ENCODE measurements at places on chromosomes 5 and 9. TPM values are rescaled to one million over a fixed set of nuclear protein-coding genes. Genes with fewer than 3 reads are reported as not detected.

- H3K27me3 ChIP-seq = no peaks in the 10 kb centered on the region
- no peak overlapping the region for H3K27ac ChIP-seq
- H3K4me3 ChIP-seq = no peak overlapping the region
- no peaks in the 10 kb centered on the region for H3K36me3 ChIP-seq
- DNase-seq = no peak
Measured at GRCh38 chr5:20300110-20300509, 312.1 kb upstream of the CDH18 start.

- no peak overlapping the region for H3K4me3 ChIP-seq
- no peak for DNase-seq
- H3K27ac ChIP-seq = no peak overlapping the region
- H3K27me3 ChIP-seq = no peaks in the 10 kb centered on the region
Measured at GRCh38 chr5:127602481-127602880, 46.4 kb upstream of the CTXN3 start.

SPACA9 gene
- 5.0 TPM for total RNA-seq

GRCh38 chr9:26863074-26863473 lies 29.5 kb downstream of the CAAP1 start:
- H3K36me3 ChIP-seq = no peaks in the 10 kb centered on the region
- no peak overlapping the region for H3K4me3 ChIP-seq
- no peak for DNase-seq
- H3K4me1 ChIP-seq = no peaks in the 10 kb centered on the region

DNA sequence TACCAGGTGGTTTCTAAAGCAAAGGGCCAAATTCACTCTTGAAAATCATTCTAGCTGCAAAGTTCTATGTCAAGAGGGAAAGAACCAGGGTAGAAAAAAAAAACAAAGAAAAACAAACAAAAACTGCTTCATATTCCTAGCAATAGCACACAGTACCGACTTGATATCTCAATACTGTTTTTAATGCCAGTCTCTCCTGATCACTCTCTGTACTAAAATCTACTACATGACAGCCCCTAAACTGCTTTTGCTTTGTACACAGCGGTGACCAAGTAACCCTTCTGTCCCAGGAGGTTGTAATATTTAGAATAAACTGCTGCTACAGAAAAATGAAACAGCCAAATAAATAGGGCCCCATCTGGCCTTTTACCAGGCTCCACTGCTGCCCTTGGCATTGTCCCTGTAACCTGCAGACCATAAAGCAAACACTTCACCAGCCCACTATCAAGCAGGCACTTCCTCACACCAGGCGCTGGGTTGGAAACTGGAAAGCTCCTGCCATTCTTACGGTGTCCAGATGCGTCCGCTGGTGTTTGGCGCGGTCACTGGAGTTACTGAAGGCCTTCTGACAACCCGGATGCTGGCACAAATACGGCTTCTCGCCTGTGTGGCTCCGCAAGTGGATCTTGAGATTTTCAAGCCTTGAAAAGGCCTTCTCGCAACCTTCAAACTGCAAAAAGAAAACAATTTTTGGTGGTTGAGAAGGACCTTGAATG lies 363.2 kb downstream of the GLIS3 start:
- DNase-seq = no peak
- H3K4me3 ChIP-seq = no peak overlapping the region
- no peaks in the 10 kb centered on the region for H3K36me3 ChIP-seq
- no peaks in the 10 kb centered on the region for H3K27me3 ChIP-seq
- no peak overlapping the region for H3K27ac ChIP-seq

GRCh38 chr5:18329328-18329727 lies 695.1 kb downstream of the TAF11L14 start:
- H3K4me3 ChIP-seq = no peak overlapping the region
- no peak overlapping the region for H3K27ac ChIP-seq
- H3K36me3 ChIP-seq = peaks cover 4% of the 10 kb centered on the region
- no peaks in the 10 kb centered on the region for H3K27me3 ChIP-seq
- no peaks in the 10 kb centered on the region for H3K4me1 ChIP-seq

PPP3R2 gene
- not detected for total RNA-seq

DNA sequence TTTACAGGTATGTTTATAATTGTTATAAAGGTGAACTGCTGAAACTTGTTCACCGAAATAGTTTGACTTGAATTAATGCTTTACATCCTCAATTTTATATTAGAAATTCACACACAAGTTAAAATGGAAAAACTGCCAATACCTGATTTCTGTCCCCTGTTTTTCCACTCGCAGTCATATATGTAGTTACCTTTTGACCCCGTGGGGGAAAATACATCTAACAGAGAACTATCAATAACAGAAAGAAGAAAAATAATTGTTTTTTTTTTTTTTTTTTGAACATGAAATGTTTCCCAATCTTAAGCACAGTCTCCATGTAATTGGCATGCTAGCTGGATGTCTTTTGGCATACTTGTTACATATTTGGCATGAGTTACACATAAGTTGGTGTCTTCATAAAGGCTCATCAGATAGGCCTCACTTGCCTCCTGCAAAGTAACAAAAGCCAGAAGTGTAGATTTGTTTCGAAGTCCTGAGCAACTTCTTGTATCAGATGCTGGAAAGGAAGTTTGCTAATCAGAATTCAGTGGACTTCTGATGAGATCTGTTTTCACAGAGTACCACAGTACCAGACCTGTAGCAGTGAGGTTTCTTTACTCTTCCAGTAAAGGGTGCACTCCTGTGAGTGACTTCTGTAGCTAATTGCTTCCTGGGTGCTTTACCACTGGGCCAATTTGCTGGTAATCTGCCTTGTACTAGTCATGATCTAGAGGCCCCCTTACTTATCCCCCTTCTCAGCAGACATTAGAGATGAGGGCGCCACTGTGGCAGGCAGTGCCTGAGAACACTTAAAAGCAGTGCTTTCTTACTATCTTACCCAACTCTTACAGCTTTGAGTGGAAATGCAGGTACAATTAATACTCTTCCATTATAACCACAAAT lies 36.2 kb upstream of the CXXC5 start:
- H3K27me3 ChIP-seq = peaks cover 3% of the 10 kb centered on the region
- H3K36me3 ChIP-seq = no peaks in the 10 kb centered on the region
- H3K27ac ChIP-seq = no peak overlapping the region
- peak overlapping the region; percentile 25 for H3K4me3 ChIP-seq
- H3K4me1 ChIP-seq = peaks cover 5% of the 10 kb centered on the region

GRCh38 chr5:74957906-74958305 lies 91.7 kb upstream of the FAM169A start:
- peaks cover 1% of the 10 kb centered on the region for H3K4me1 ChIP-seq
- no peak overlapping the region for H3K27ac ChIP-seq
- H3K27me3 ChIP-seq = no peaks in the 10 kb centered on the region
- H3K36me3 ChIP-seq = peaks cover 12% of the 10 kb centered on the region
- H3K4me3 ChIP-seq = no peak overlapping the region

GPR21 gene
- 3.8 TPM for total RNA-seq

SHB gene
- total RNA-seq = 31.7 TPM

- peak overlapping the region; percentile 81 for H3K4me3 ChIP-seq
- H3K27me3 ChIP-seq = peaks cover 31% of the 10 kb centered on the region
- H3K27ac ChIP-seq = no peak overlapping the region
- H3K4me1 ChIP-seq = peaks cover 27% of the 10 kb centered on the region
- peak; percentile 46 for DNase-seq
Measured at GRCh38 chr5:2754581-2755075, 3.2 kb upstream of the IRX2 start.

DNA sequence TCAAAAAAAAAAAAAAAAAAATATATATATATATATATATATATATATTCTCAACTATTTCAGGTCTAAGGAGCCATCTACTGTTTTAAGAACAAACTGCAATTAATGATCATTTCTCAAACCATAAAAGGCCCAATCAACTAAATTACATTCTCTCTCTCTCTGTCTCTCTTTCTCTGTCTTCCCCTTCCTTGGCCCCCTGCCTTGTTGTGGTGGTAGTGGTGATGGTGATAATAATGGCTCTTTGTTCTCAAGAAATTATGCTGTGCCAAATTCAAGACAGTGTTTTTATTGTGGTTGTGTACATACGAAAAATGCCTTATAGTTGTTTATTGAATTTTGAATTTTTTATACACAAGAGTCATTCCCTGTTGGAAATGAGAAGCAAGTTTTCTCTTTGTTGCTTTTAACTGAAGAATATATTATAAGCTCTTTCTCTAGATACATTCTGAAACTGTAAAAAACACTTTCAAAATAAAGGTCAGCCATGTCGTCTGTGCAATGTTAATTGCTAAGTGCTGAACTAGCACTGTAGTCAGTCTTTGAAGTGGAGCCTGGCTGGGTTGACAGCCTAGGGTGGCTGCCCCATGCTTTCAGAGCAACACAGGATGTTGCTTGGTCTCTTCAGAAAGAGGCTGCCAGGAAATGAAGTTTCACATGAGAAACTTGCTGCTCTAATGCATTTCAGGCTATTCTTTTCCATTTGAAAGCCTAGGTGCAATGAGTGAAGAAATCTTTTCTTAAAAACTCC lies 96.0 kb downstream of the HINT1 start:
- no peak overlapping the region for H3K4me3 ChIP-seq
- no peak overlapping the region for H3K27ac ChIP-seq
- peaks cover 4% of the 10 kb centered on the region for H3K4me1 ChIP-seq
- peaks cover 6% of the 10 kb centered on the region for H3K36me3 ChIP-seq

SH3PXD2B gene
- total RNA-seq = 96.8 TPM

- no peak for DNase-seq
- no peak overlapping the region for H3K27ac ChIP-seq
- H3K36me3 ChIP-seq = no peaks in the 10 kb centered on the region
- H3K4me1 ChIP-seq = peaks cover 17% of the 10 kb centered on the region
Measured at GRCh38 chr5:109779036-109779735, 89.5 kb downstream of the MAN2A1 start.

DNA sequence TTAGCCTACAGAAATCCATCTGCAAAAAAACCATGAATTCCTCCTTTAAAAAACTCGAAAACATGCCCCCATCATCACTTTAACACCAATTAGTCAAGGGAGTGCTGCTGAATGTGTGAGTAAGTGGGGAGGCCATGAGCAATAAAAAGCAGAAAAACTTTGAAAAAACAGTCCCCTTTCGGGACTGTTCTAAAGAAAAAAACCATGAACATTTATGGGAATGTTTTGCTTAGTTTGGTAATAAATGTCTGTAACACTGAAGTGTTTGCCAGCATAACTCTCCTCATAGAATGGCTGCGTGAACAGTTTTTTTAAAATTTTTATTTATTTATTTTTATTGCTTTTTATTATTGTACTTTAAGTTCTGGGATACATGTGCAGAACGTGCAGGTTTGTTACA lies 99.4 kb upstream of the TARS1 start:
- no peak overlapping the region for H3K4me3 ChIP-seq
- no peaks in the 10 kb centered on the region for H3K4me1 ChIP-seq
- H3K27ac ChIP-seq = no peak overlapping the region
- no peak for DNase-seq
- H3K27me3 ChIP-seq = no peaks in the 10 kb centered on the region

DNA sequence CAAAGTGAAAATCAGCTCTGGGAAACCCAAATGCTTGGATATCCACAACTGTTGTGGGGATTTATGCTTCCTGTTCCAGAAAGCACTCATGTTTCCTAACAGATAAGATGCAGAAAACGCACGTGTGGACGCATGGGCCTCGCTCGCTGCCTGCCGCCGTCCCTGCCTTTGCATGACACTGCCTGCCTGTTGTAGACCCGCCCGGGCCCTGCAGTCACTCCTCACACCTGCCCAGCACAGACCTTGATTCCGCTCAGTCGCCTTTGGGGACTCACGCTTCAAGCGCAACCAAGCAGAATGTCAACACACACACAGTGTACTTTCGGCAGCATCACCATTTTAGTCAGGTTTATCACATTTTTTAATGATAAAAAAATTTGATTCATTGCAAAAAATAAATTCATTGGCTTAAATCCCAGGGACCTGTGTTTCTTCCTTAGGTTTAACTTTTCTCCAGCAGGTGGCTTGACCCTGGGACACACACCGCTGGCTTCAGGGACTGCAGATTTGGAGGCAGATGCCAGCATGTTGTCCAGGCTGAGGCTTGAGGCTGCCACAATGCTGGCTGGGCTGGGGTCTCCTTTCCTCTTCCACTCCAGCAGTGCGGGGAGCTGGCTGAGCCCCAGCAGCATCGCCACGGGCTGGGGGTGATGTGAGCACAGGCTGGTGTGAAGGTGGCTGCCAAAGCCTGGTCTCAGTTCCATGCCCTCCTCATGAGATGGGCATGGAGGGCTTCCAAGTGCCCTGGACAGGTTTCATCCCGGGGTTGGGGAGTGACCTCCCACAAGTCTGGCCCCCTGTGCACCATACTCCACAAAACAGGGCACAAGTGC lies 416.9 kb upstream of the IRX4 start:
- no peak for DNase-seq
- H3K4me1 ChIP-seq = peaks cover 22% of the 10 kb centered on the region
- H3K27ac ChIP-seq = no peak overlapping the region
- H3K27me3 ChIP-seq = peaks cover 8% of the 10 kb centered on the region
- H3K36me3 ChIP-seq = no peaks in the 10 kb centered on the region

DNA sequence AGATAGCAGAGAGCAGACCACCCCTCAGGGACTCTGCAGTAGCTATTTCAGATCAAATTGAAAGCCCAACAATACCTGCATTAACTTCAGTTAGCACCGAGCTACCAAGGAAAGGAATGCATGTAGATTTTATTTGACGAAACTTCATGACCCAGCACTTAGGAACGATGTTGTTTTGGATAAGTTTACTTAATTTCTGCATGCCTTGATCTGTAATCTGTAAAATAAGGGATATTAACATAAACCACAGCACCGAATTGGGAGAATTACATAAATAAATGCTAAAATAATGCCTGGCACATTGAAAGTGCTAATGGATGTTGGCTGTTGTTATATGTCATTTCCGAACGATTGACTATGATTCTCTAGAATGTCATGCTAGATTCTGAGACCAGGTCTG lies 435.8 kb upstream of the CLINT1 start:
- no peak overlapping the region for H3K27ac ChIP-seq
- no peaks in the 10 kb centered on the region for H3K27me3 ChIP-seq
- peaks cover 6% of the 10 kb centered on the region for H3K36me3 ChIP-seq
- H3K4me3 ChIP-seq = no peak overlapping the region
- DNase-seq = no peak

DNA sequence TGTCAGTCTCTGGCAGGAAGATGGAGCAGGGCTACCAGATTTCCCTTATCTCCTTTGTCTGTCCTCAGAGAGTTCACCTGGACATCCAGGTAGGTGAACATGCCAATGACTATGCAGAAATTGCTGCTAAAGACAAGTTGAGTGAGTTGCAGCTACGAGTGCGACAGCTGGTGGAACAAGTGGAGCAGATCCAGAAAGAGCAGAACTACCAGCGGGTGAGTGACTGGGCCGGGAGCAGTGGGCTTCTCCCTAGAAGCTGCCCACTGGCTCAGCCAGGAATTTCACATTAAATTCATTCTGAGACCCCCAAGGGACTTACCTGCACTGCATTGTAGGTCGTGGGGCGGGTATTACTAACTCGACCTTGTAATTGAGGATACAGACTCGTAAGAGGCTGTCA lies 2.1 kb downstream of the TMED9 start:
- peaks cover 2% of the 10 kb centered on the region for H3K27me3 ChIP-seq
- no peaks in the 10 kb centered on the region for H3K4me1 ChIP-seq
- peak overlapping the region; percentile 52 for H3K27ac ChIP-seq
- DNase-seq = no peak
- H3K36me3 ChIP-seq = no peaks in the 10 kb centered on the region

DNA sequence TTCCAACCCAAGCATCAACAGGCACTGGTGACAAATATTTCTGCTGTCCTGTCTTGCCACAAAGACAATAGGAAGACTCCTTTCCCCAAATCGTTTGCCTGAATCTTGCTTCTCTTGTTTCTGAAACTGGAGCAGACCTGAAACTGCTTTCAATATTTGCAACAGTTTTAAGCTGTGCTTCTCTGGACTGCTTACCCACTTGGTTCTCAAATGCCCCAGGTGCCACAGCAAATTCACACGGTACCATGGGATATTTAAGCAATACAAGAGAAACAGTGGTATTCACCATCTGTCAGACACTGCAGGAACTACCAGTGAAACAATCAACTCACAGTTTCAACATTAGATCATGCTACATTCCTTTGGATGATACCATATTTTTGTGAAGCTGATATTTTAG lies 309.4 kb downstream of the PARP8 start:
- peaks cover 4% of the 10 kb centered on the region for H3K36me3 ChIP-seq
- H3K4me3 ChIP-seq = no peak overlapping the region
- H3K27me3 ChIP-seq = no peaks in the 10 kb centered on the region
- peaks cover 5% of the 10 kb centered on the region for H3K4me1 ChIP-seq
- DNase-seq = no peak
- H3K27ac ChIP-seq = no peak overlapping the region

Measured in glutamatergic neuron (in vitro differentiated cells).